ENCODE measurements at places on chromosomes 2 and 18.

DNA sequence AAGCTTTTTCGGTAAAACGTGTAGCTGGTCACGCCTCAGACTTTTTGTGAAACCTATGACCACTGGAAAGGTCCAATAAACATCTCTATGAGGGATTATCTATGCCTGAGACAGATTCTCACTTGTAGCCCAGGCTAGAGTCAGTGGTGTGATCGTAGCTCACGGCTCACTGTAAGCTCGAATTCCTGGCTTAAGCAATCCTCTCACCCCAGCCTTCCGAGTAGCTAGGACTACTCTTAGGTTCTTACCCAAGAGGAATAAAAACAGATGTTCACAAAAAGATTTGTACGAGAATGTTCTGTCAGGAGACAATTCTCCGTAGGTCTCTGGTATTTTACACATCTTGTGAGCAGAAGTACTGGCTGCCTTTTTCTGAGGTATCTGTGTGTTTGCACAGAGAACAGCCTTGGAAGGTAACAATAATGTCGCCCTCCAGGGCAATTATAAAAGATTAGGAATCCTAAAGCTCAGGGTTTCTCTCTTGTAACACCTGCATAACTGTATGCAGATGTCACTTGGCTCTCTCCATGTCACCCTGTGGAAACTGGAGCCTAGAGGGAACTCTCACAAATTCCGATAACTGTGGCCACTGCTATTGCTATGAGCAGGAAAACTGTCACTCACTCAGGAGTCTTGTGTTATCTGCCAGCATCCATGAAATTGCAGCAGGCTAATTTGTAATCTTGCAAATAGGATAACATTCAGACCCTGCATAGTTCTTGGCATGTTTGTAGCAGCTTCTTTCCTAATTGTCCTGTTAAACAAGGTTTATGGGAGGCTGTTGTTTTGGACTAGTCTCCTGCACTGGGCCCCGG lies 25.5 kb upstream of the RALBP1 start:
- no peak for DNase-seq

GRCh38 chr2:106537047-106537446 lies 49.9 kb downstream of the CD8B2 start:
- no peak for DNase-seq

DNA sequence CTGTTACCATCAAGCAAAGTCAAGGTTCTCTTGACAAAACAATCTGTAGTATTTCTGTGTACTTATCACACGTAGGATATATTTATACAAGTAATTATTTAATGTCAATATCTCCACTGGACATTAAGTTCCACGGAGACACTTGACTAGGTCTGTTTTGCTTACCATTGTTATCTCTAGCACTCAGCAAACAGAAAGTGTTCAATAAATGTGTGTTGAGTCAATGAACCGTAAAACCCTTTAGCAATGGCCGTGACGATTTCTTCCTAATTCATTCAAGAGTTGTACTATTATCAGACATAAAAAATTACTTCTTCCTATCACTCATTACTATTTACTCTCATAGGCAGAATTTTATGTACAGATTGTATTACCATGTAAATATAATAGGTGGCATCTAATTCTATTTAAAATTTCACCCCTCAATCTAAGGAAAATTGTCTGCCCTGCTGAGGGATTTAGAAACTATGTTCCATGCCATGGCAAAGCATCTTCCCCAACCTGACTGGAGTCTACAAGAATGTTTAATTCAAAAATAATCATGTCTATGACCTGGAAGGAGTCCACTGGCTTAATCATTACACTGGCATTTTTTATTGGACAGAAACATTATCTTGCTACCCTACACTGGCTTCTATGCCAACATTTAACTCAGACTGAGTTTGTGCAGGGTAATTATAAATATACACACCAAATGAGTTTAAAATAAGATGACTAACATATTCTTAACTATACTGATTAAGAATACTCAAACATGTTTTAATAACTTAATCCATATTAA lies 301.9 kb downstream of the ZEB2 start:
- DNase-seq = no peak

DNA sequence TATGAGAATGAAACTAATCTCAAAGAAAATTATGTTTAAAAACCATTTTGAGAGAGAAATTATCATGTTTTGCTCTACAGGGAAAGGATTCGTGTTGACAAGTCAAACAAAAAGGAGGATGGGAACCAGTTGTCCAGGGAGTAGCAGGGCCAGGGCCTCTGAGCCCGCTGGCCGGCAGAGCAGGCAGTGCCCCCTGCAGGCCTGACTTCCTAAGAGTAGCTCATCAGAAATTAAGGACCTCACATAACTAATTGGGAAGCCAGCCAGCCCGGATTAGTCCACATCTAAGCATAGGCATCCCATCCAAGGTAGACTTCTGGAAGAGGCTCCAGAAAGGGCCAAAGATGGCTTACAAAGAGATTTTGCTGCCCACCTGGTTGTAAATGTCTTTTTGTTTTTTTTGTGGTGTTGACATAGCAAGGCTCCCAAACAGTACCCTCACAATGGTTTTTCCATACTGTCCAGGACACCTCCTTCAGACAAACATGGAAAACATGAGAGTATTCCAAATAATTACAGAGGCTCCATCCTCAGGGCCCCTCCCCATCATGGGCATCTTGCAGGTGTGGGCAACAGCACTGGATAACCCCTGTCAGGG lies 241.2 kb upstream of the TANK start:
- no peak for DNase-seq

GRCh38 chr18:62663731-62664336 lies 51.5 kb upstream of the PHLPP1 start:
- DNase-seq = no peak

DNA sequence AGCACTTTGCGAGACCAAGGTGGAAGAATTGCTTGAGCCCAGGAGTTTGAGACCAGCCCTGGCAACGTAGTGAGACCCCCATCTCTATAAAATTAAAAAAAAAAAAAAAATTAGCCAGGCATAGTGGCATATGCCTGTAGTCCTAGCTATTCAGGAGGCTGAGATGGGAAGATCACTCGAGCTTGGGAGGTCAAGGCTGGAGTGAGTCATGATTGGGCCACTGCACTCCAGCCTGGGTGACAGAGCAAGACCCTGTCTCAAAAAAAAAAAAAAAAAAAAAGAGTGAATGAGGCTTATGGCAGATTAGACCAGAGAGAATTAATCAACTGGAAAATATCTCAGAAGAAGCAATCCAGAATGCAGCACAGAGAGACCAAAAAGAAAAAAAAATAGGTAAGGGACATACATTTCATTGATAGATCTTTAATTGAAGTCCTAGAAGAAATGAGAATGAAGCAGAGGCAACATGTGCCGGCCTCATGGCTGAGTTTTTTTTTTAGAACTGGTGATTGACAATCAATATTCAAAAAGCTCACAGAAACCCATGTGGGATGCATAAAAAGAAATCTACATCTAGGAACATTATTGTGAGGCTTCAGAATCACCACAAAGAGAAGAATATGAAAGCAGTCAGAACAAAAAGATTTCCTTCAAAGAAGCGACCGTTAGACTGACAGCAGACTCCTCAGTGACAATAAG lies 32.2 kb upstream of the ELAC1 start:
- DNase-seq = no peak
